ENCODE measurements at places on chromosomes 13 and 19.

DNA sequence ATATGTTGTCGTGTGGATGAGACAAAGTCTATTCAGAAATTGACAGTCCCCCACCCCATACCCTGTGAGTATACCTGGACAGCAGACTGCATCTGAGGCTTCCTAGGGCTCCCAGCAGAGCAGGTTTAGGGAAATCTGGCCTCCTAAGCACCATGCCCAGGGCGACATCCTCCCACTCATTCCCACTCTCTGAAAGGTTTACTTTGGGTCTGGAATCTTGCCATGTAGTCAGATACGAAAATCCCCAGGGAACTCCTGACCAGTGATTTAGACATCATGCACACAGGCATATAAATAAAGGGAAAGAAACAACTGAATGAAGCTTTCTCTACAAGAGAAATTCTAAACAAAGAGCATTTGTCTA is 717 bp upstream of the NALCN start:
- DNase-seq: no peak

DNA sequence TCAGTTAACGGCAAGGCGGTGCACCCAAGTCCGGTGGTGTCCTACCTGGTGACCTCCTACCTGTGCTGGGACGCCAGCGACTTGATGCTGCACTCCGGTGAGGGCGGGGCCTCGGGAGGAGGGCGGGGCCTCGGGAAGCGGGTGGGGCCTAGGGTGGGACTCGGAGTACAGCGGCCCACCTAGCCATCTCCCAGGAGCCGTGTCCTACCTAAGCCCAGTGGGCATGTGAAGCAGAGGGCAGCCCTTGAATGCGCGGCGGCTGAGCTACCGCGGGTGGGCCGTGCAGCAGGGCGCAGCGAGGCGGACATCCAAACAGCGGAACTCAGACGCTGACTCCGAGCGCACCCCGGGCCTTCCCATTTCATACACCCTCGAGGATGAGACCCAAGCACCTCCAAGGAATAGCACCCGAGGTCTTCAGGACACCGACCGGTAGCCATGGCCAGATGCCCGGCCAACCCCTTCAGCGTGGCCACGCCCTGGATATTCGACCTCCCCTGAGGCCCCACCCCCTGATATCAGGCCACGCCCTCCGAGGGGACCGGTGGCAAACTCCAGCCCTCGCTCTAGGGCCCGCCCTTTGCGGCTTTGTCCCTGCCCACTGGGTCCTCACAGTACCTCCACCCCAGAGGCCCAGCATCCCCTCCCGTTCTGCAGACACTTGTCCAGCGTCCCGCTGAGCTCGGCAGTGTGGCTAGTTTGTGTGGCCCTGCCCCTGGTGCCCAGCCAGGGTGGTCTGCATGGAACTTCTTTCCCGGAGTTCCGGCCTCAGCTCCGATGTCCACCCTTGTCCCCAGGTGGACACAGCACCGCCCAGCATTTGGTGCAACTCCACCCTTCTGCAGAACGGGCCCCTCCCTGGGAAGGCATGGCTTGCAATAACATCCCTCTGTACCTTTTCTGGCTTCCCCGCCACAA is 5.4 kb downstream of the KLK1 start:
- DNase-seq: no peak

DNA sequence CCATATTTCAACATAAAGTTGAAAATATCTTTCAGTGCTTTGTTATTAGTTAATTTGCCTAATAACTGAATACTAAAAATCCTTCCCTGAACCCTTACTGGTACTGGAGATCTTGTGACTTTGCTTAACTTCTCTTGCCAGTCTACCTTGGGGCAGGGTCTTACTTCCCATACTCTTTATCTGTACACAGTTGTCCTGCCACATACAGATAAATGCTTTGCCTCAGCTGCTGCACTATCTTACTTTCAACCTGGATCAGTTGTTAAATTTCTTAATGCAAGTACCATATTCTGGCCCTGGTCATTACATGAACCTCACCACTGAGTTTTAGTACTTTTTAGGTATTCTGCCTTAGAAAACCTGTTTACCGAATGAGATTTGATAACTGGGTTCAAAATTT is 107.6 kb downstream of the PIBF1 start:
- no peak for DNase-seq

- no peak for DNase-seq
These were observed 233.0 kb upstream of the KLF12 start for GRCh38 chr13:74367193-74367592.

DNA sequence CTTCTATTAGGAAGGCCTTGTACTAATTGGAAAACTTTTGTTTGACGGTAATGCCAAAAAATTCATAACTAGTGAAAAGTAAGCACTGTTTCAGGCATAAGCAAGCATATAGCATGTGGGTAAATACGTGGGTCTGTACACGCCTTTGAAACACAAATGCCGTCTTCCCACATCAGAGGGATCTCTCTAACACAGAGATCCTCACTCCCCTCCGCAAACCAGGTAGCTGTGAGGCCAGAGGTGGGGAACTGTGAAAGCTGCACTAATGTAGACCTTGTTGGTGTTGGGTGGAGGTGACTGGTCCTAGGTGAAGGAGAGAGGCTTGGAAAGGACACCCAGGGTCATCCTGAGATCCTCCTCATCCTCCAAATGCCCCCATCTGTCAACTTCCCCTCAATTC is 16.0 kb upstream of the POU2F2 start:
- no peak for DNase-seq

DNA sequence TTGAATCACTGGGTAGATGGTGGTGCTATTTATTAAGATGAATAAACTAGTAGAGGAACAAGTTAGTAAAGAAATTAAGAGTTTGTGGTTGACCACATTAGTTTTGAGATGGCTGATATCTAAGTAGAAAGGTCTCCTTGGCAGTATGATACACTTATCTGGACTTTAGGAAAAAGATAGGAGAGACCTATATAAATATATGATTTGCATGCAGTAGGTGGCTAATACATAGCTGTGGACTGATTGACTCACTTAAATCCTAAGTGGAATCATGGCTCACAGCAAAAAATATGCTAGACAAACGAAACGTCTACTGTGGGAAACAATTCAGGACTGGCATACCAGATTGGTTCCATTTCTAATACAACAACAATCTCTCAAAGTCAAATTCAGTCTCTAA is 92.0 kb downstream of the CAB39L start:
- no peak for DNase-seq
